ENCODE measurements at places on chromosomes 12 and 14. TPM values are rescaled to one million over a fixed set of nuclear protein-coding genes. Genes with fewer than 3 reads are reported as not detected.

Gene EEF1AKMT3
- 2.5 TPM for total RNA-seq

Gene NUAK1
- total RNA-seq = not detected

DNA sequence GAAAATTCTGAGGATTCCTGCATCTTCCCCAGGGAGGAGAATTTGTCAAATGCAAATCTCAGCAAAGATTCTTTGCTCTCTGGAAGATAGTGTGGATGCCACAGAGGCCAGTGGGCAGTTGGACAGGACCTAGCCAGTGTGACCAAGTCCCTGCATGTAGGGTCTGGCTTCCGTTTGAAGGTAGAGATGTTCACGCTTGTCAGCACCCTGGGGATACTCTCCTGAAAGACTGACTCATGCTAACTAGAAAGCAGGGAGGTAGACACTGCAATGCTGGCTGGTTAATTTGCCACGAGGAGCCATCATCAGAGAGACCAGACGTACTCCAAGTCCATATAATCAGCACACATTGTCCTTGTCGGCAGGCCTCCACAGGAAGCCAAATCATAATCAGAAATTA lies 130.1 kb downstream of the SAMD4A start:
- no peak for DNase-seq

DNA sequence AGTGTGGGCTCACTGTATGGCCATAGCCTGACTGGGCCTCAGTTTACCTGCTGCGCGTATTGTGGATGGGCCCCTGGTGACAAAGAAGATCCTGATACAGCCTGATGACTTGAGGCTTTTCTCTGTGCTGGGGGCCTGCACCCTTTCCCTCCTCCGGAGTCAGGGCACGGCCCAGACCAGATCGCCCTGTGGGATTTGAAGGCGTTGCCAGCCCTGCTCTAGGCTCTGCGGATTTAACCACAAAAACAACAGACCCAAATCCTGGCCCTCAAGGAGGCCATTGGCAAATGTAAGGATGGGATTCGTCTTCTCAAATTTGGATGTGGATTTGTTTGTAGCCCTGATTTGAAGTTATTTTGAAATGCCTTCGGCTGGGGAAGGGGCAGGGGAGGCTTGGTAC lies 195.8 kb downstream of the TSPAN9 start:
- DNase-seq = no peak

DNA sequence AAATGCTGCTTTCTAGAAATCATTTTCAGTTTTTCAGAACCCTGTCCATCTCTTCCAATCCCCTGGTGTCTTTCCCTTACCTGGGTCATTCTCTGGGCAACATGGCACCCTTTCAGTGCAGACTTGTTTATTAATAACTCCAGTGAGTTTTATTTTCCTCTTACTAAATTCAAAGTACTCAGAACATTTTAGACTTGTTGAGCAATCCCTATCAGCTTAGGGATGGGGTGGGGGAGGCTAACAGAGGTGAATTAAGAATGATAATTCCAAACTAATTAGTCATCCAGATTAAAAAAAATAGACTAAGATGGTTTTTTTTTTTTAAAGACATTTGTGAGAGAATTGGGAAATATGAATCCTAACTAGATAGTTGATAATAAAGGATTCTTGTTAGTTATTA lies 10.7 kb downstream of the GPRC5A start:
- no peak for DNase-seq
